Esophagus muscularis mucosa (tissue), 4 donors: ENCODE measurements at places on chromosomes 1 and 21. TPM values are rescaled to one million over a fixed set of nuclear protein-coding genes. Genes with fewer than 3 reads are reported as not detected.
A peak's percentile ranks its signal among the peaks of the same experiment; 100 is the strongest.

DNA sequence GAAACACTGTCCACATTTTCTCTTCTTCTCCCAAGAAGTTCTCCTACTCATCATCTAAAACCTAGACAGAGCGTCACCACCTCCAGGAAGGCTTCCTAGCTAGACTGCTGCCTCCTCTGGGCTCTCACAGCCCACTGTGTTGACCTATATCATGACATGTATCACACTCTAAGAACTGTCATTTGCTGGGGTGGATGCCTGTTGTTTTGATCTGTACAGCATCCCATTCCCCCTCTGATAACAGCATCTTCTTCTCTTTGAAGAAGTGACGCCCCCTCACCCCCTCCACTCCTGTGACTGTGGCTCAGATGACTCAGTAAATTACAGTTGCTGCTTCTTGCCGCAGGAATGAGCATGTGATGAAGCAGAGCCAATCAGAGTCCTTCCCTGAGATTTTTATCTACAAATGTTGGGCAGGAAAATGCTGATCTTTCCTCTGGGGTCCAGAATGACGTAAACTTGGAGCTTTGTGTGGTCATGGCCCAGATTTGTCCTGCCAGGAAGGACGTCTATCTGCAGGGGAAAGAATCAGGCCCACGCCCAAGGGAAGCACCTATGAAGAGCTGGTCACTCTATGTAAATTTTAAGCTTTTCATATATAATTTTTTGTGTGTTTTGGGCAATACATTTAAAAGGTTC is 28.0 kb upstream of the FOXO6 start:
- peak; percentile 66 for DNase-seq

The CDC42BPA gene
- total RNA-seq = 72.2 TPM

DNA sequence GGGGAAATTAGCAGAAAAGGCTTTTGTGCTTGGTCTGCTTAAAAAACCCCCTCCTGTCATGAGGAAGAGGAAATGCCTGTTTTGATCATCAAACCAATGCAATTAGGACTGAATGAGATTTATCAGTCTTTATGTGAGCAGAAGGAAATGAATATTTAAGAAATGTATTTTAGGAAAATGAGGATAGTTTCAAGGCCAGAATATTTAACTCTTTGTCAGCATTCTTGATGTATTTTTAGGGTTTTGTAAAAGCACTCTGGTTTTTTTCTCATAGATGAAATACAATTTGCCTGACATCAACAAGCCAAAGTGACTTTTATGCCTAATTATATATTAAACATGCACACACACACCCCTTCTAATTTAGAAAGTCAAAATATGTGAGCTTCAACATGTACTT is 213.8 kb downstream of the GRIK1 start:
- no peak for DNase-seq

DNA sequence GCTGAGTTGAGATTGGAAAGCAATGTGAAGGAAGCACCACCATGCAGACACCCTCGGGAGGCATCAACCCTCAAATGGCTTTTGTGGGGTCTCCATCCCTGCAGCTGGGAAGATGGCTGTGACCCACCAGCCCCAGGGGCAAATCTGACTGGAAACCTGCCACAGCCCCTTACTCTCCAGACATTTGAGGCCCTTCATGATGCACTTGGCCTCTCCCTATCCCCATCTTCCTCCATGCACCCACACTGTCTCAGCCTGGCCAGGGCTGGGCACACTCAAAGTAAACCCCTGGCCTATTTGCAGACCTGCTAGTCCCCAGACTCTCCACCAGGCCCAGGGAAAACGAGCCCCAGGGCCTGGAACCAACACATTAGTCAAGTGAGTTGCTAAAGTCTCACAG is 205.2 kb downstream of the MATN1 start:
- DNase-seq = no peak

The H6PD gene
- 54.4 TPM for total RNA-seq

GRCh38 chr1:15218287-15219279 is 28.4 kb upstream of the FHAD1 start:
- DNase-seq = no peak

DNA sequence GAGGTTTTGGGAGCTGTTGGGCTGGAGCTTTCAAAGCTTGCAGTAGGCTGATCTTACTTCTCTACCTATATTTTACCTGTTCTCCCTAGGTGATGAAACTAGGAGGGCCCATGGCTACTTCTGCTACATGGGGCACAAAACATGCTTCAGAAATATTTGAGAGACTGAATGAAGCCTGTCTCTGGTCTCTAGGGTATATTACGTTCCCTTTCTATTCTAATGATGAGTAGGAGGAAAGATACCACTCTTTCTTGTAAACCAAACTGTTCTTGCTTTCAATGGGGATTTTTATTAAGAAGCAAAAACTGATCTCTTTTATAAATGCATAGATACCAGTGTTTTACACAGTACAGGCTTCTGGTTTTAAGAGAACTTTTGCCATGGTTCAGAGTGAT is 103.1 kb downstream of the GALNT2 start:
- no peak for DNase-seq

- DNase-seq = no peak
These were observed 323.0 kb upstream of the PLD5 start for GRCh38 chr1:242847390-242847993.

DNA sequence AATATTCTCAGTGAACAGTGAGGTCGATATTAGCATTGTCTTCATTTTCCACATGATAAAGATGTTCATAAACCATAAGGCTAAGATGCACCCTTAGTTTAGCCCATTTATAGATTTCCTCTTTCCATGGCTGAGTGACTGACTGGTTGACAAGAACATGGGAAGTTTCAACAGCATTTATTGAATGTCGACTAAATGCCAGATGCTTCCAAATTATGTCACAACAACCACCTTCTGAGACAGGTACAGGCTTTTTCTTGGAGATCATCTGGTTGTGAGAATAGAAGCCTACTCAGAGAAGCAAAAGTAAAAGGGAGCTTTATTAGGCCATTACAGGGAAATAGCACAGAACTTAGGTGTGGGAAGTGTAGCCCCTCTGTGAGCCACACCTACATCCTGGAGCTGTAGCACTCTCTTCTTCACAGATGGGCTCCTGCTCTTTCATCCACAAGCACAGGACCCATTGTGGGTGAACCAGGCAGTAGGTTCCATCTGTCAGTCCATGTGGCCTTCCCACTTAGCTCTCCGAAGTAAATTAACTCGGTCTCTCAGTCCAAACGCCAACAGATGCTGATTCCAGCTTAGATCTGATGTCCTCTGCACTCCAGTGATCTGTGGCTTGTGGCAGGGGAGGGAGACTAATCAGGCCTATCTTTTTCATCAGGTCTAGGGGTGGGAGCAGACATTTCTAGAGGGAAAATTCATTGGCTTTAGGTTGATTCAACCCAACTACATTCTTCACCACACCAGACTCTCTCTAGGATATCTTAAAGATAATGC is 14.3 kb downstream of the ATP2B4 start:
- no peak for DNase-seq

- DNase-seq = no peak
These were observed 17.2 kb downstream of the DRAXIN start for GRCh38 chr1:11708554-11709350.

The NUDT4B gene
- 31.6 TPM for total RNA-seq

DNA sequence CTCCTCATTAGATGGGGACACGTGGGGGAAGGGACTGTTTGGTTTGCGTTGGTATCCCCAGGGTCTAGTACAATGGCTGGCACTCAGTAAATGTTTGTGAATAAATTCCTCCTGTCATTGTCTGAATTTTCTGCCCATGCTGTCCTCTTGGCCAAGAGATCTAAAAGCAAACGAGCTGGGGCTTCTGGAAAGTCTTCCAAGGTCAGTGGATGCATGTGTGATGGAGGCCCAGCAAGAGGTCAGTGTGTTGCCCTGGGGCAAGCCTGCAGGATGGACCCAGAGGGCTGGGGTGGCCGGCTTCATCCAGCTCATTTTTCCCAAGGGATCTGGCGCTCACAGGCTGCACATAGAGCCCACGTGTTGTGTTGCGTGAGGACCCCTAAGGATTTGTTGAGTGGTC is 30.0 kb upstream of the JUN start:
- no peak for DNase-seq
